ENCODE measurements at places on chromosomes 2 and 18.

DNA sequence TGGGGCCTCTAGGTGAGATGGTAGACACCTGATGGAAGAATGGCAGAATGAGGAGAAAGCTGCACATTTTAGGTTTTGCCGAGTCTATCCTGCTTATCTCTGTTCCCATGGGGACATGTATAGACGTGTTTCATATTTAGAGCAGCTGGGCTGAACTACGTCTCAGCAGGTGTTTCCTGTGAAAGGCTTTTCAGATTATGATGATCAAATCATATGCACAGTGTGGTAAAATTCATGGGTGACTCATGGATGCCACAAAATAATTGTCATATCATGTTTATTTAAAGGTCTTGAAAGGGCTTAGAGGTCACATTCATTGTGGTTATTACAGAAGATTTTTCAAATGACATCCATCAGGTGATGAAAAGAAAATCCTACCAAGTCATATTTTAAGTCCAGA lies 90.5 kb downstream of the ICOS start:
- DNase-seq: peak; percentile 62

GRCh38 chr18:51051105-51051712 lies 21.2 kb downstream of the SMAD4 start:
- peak; percentile 74 for DNase-seq

DNA sequence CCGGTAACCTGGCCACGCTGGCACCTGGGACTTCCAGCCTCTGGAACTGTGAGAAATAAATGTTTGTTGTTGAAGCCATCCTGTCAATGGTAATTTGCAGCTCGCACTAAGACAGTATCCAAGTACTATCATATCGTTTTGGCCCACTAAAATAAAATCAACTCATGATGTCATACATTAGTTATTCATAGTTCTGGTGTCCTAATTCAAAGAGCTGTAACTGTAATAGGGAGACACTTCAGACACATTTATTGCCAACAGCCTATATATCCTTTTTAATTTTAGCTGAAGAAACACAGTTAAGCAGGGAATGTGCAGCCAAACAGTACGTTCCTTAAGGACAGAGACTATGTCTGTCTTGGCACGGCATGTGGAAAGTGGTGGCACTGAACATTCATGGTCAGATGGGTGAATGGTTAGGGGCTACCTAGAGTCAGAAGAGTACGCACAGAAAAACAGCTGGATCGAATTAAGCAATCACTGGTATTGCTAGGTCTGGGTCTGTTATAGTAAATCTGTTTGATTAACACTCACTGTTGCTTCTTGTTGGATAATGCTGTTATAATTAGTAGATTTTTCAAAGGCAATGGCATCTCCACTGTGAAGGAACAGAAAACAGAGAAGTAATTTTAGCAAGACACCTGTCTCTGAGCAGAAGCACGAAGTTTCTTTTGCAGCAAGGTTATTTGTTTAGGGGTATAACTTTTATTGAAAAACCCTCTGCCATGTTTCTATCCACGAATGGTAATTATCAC lies 41.3 kb upstream of the CREG2 start:
- DNase-seq: no peak

GRCh38 chr2:66729416-66730330 lies 294.7 kb downstream of the MEIS1 start:
- DNase-seq: no peak

DNA sequence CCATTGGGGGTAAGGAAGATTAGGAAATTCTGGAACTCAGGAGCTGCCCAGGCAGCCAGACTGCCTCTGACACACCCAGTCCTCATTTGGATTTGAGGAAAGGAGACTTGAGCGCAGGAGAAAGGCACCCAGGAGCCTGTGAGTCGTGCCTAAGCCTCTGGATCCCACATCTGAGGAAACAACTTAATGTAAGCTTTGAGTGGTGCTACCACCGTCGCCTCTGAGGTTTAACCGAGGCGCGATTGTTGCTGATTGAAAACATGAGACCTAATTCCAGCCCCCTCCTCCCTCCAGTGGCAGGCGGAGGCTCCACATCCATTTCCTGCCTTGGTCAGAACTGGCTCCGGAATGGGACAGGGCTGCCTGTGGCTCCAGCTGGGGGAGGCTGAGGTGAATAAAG lies 176.7 kb upstream of the PKDCC start:
- no peak for DNase-seq

DNA sequence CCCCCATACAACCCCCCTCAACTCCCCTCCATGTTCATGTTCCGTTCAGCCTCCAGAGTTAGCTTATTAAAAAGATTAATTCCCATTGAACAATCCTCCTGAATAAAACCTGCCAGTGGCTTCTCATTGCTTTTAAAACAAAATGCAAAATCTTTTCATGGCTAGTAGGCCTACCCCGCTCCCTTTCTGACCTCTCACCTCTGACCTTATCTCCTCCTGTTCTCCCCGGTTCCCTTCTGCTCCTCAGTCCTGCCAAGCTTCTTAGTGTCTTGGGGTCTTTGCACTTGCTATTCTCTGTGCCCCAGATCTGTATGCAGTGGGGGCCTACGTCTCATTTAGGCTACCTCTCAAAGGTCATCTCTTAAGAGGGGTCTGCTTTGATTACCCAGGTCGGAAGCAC lies 64.3 kb downstream of the RHOB start:
- DNase-seq: no peak

DNA sequence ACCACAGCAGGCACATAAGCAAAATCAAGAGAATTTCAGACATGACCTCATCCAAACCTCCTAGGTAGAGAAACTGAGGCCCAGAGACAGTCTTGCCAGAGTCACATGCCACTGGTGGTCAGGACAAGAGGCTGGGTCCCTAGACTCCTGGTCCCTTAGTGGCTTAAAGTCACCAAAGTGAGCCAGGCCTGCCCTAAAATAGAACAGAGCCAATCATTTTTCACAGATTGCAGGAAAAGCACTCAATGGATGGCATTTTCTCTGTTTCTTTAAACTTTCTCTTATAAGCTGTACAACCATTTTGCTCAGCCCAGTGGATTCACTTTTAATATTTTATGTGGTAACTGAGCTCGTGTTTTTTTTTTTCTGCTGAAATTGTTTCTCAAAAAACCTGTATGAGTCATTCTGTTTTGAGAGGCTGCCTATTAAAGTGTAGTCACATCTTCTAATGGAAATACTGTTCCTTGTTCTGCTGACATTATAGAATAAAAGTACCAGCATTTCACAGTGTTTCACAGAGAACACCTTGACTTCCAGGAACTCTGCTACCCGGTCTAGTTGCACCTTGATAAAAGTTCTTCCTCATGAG lies 29.6 kb downstream of the STEAP3 start:
- no peak for DNase-seq

GRCh38 chr2:84301717-84302116 lies 157.4 kb downstream of the SUCLG1 start:
- DNase-seq: no peak

DNA sequence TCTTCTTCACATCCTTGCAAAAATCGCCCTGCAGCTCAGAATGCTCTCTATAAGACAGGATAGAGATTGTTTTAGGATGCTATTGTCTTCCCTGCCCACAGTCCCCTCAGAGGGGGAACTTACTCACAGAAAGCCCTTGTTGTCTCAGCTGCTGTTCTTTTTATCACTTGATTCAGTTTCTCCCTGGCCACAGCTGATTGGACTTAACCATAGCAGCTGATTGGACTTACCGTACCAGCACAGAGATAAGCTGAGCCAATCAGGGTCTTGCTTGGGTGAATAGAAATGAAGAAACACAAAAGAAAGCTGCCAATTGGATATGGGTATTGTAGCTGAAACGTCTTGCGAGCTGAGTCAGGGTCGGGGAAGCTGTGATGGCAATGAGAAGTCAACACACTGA lies 194.2 kb upstream of the MEX3C start:
- no peak for DNase-seq

DNA sequence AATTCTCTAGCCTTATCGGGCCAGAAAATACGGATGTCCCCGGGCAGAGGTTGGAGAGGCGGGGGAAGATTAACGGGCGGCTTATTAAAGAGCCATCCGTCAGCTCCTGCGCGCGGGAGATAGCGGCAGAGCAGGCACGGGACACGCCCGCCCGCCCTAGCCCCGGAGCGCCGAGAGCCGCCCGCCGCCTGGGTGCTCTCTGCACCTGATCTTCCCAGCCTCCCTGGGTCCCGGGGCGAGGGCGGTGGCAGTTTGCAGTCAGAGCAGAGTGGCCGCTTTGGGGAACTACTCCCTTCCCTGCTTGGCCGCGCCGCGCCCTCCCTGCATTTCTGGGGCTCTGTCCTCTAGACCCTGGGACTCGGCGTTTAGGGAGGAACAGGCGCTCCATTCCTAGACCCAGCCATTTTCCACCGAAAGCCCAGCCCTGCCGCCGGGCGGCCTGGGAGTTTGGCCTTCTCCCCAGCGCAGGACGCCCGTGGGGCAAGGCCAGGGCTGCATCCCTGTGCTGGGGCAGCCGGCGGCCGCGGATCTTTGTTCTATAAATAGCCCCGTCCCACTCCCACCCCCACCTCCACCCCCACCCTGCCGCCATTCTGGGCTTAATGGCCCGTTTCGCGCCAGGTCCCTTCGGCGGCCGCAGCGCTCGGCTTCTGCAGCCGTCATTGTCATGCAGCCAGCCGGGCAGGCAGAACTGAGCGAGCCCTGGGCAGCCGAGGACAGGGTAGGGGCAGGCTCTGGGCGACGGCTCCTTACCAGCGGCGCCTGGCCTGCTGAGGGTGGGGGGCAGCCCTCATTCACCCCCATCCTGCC lies 6.6 kb downstream of the GAD1 start:
- no peak for DNase-seq

DNA sequence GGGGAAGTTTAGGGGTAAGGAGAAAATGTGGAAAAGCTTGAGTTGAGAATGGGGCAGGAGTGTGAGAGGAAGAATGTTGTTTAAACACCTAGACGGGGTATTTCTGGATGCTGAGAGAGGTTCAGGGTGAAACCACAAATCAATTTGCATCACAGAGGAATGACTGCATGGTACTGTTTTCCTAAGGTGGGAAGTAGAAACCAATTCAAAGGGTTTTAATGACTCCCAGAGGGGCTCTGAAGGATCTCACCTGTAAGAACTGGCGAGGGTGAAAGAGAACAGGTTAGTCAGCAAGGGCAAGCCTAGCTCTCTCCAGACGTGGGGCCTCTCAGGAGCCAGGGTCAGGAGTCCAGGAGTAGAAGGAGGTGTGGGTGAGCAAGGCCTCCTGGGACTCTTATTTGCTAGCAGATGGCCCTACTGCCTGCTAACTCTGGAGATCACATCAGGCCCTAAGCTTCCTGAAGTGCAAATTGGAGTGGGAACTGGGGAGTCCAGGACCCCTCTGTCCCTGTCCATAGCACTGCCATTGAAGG lies 133.0 kb upstream of the CELF4 start:
- no peak for DNase-seq

DNA sequence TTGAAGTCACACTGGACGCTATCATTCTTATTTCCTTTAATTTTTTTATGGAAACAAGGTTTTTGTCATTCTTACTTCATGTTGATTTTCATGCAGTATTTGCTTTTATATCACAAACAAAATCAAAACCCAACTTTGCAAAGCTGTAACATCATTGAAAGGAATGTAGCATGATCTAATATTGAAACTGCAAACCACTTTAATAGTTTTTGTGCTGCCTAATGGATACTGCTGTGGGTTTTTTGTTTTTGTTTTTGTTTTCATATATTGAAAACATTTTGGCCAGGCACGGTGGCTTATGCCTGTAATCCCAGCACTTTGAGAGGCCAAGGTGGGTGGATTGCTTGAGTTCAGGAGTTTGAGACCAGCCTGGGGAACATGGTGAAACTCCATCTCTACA lies 81.6 kb downstream of the MAP2 start:
- no peak for DNase-seq

GRCh38 chr18:13035249-13035914 lies 44.2 kb downstream of the CEP192 start:
- no peak for DNase-seq

- no peak for DNase-seq
Observed at GRCh38 chr2:200306931-200307723, 634 bp downstream of the SPATS2L start.

GRCh38 chr2:1660656-1661640 lies 83.4 kb downstream of the PXDN start:
- no peak for DNase-seq

DNA sequence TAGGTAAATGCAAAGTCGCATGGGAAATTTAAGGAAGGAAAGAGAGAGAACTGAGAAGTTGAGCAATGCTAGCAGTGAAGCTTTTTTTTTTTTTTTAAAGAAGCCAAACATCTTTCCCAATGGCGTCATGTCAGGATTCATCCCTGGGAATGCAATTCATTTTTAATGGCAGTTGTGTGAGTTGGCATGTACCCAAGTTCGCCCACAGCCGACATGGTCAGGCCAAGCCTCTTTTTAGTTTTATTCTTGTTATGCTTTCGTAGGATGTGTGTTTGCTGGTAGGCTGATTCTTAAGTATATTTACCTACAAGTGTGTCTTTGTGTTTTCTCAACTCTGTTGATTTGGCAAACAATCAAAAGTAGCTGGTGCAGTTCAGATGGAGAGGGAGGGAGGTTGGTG lies 127.6 kb upstream of the ITGA6 start:
- DNase-seq: no peak

- DNase-seq: no peak
Observed at GRCh38 chr2:41878056-41878455, 169.8 kb upstream of the PKDCC start.

GRCh38 chr2:128799284-128799552 lies 480.6 kb upstream of the HS6ST1 start:
- DNase-seq: no peak

- DNase-seq: no peak
Observed at GRCh38 chr18:48355276-48356115, 53.7 kb downstream of the ZBTB7C start.

DNA sequence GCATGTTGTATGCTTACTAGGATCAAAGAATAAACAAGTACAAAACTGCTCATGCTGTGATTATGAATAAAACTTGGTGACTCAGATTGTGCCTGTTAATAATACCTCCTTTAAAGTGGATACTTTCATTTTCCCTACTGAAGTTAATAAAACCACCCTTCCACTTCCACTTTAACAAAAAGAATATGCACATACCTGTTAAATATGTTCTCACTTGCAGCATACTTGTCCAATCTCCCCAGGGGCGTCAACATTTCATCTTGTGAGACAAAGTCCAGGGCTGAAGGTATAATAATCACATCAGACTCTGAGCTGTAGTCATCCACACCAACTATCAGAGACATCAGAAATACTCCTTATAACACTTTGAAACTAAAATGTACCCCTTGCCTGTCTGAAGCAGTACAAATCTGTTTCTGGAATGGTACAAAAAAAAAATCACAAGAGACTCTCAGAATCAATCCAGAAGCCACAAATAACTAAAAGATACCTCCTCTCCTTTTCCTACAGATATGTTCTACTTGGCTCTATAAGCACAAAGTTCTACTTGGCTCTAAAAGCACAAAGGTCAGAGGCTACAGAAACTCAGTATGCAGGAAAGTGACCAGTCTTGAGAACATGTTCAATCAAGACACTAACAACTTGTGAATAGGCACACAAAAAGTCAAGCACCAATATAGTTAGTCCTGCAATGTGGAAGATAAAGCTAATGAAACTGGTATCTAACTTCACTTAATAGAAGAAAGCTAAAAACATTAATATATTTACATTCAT lies 19.3 kb downstream of the PPP4R1 start:
- no peak for DNase-seq

DNA sequence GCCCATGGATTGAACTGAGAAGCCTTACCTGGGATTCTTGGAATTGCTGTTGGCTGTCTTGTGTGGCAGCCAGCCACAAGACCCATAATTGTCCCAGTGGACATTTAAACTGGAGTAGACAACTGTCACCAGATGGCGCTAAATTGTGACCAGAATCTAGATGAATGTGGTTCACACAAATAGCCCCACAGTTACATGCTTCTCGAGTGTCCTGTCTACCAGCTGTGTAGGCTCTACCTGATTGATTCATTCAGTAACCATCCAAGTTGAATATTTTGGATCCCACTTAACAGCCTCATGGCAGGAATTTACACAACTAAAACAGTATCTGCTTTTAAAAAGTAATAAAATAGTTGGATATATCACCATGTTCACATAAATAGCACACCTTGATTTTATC lies 73.2 kb downstream of the MAP4K4 start:
- peak; percentile 17 for DNase-seq

Data from CD4-positive, alpha-beta T cell treated with Interleukin-4 for 1 hour (primary cell).